ENCODE measurements at places on chromosomes 7 and 10. TPM values are rescaled to one million over a fixed set of nuclear protein-coding genes. Genes with fewer than 3 reads are reported as not detected.

- H3K4me1 ChIP-seq: no peaks in the 10 kb centered on the region
- peaks cover 5% of the 10 kb centered on the region for H3K36me3 ChIP-seq
- no peaks in the 10 kb centered on the region for H3K27me3 ChIP-seq
- no peak overlapping the region for H3K27ac ChIP-seq
These were observed 8.6 kb upstream of the WBP1L start for GRCh38 chr10:102735065-102735562.

DNA sequence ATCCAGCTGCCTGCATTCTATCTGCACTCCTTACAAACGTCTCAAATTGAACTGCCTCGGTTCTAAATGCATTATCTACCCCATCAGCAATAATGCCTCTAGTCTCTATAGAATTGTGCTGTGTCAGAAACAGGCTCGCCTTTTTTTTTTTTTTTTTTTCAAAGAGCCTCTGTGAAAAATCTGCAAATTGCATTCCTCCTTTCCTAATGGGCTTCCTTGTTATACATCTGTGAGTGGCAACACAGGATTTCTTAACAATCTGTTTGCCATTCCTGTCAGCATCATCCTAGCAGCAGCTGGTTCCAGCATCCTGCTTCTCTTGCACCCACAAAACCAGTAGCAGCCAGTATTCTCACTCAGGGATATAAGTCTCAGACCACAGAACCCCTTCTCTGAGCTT, 413.5 kb upstream of the SEMA3D start:
- H3K27ac ChIP-seq: no peak overlapping the region
- DNase-seq: no peak
- no peaks in the 10 kb centered on the region for H3K4me1 ChIP-seq

DNA sequence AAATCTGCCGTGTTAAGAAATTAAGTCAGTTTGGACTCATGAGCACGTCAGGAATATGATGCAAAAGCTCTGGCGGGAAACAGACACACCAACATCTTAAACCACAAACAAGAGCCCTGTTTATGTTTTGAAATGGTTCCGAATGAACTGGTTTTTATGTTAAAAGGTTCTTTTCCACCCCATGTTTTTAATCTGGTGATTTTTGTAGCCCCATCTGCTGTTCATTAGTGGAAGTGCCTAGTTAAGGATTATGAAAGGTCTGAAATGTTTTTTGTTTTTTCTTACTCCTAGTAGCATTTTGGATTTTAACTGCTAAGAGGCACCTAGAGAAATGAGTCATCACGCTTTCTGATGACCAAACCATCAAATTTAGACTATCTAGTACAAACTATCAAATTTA, 404.1 kb upstream of the MKI67 start:
- peaks cover 18% of the 10 kb centered on the region for H3K27me3 ChIP-seq
- H3K4me1 ChIP-seq: no peaks in the 10 kb centered on the region
- no peak for DNase-seq
- H3K36me3 ChIP-seq: no peaks in the 10 kb centered on the region

The VPS50 gene
- 18.0 TPM for total RNA-seq

The HTR5A gene
- total RNA-seq: not detected

The TRRAP gene
- total RNA-seq: 46.5 TPM

The CLDN3 gene
- not detected for total RNA-seq

Data from activated naive CD8-positive, alpha-beta T cell treated with anti-CD3 and anti-CD28 coated beads for 36 hours (primary cell).